ENCODE measurements at places on chromosomes 6 and 20. TPM values are rescaled to one million over a fixed set of nuclear protein-coding genes. Genes with fewer than 3 reads are reported as not detected.

SEL1L2 gene
- total RNA-seq, result not detected

HLA-DQB1 gene
- 39.2 TPM for total RNA-seq

MCCD1 gene
- not detected for total RNA-seq

CAGE1 gene
- total RNA-seq, result 0.28 TPM

OR2J1 gene
- total RNA-seq, result not detected

OPN5 gene
- total RNA-seq, result not detected

NMBR gene
- total RNA-seq, result not detected

BNIP5 gene
- total RNA-seq, result not detected

DYNLT2 gene
- total RNA-seq, result 1.8 TPM

EDN1 gene
- total RNA-seq, result 2.1 TPM

SERAC1 gene
- total RNA-seq, result 7.6 TPM

PPIL4 gene
- 38.0 TPM for total RNA-seq

FAXC gene
- total RNA-seq, result 17.2 TPM

TFAP2D gene
- total RNA-seq, result not detected

PHACTR3 gene
- not detected for total RNA-seq

SCAND1 gene
- total RNA-seq, result 60.5 TPM

GOPC gene
- total RNA-seq, result 18.7 TPM

XPO5 gene
- total RNA-seq, result 114 TPM

PMEPA1 gene
- total RNA-seq, result 35.7 TPM

BCAS1 gene
- total RNA-seq, result 0.37 TPM

IL17A gene
- not detected for total RNA-seq

FHL5 gene
- not detected for total RNA-seq

CDH4 gene
- 3.2 TPM for total RNA-seq

ZSCAN23 gene
- total RNA-seq, result 4.1 TPM

DACT2 gene
- total RNA-seq, result 1.8 TPM

ARFGEF2 gene
- 16.7 TPM for total RNA-seq

FAM217A gene
- total RNA-seq, result not detected

ADGRG6 gene
- total RNA-seq, result 2.5 TPM

C6orf141 gene
- total RNA-seq, result 35.9 TPM

EBF4 gene
- total RNA-seq, result 4.3 TPM

OR2J3 gene
- not detected for total RNA-seq

TMEM151B gene
- total RNA-seq, result 2.4 TPM

RBL1 gene
- 14.1 TPM for total RNA-seq

BIRC7 gene
- 0.31 TPM for total RNA-seq

OTOR gene
- total RNA-seq, result not detected

PDE7B gene
- total RNA-seq, result not detected

HLA-A gene
- 252 TPM for total RNA-seq

L3MBTL1 gene
- 19.9 TPM for total RNA-seq

ANKRD6 gene
- 5.4 TPM for total RNA-seq

AP5S1 gene
- total RNA-seq, result 3.9 TPM

HSPA1L gene
- 1.6 TPM for total RNA-seq

POPDC3 gene
- 6.0 TPM for total RNA-seq

PCNA gene
- 274 TPM for total RNA-seq

PKIG gene
- 23.0 TPM for total RNA-seq

LAMA2 gene
- total RNA-seq, result 3.7 TPM

MICA gene
- total RNA-seq, result 8.5 TPM

TULP4 gene
- total RNA-seq, result 61.5 TPM

RAET1E gene
- not detected for total RNA-seq

TNXB gene
- 5.0 TPM for total RNA-seq

ITPR3 gene
- total RNA-seq, result 40.3 TPM

LST1 gene
- total RNA-seq, result not detected

UBE2J1 gene
- 13.1 TPM for total RNA-seq

ADGB gene
- total RNA-seq, result not detected

TNFRSF21 gene
- 39.1 TPM for total RNA-seq

NRN1 gene
- total RNA-seq, result not detected

SLC32A1 gene
- 0.24 TPM for total RNA-seq
